A549 treated with dexamethasone at 1 μM for 4 hours (cell line): ENCODE measurements at places on chromosomes 11 and 22. TPM values are rescaled to one million over a fixed set of nuclear protein-coding genes. Genes with fewer than 3 reads are reported as not detected.

TEX54 gene
- not detected in 5 replicates for total RNA-seq

CHADL gene
- not detected in 5 replicates for total RNA-seq

PRSS23 gene
- total RNA-seq, result 350 to 444 TPM (median 402 TPM) in 5 replicates

VSIG2 gene
- total RNA-seq, result not detected in 5 replicates

ZNF280B gene
- 1.4 to 1.9 TPM (median 1.7 TPM) in 5 replicates for total RNA-seq

SEPTIN3 gene
- 0.97 to 1.5 TPM (median 1.2 TPM) in 5 replicates for total RNA-seq

UCP3 gene
- total RNA-seq, result 0.68 to 1.7 TPM (median 1.1 TPM) in 5 replicates

OR56A1 gene
- not detected in 5 replicates for total RNA-seq

OOSP4B gene
- total RNA-seq, result not detected in 5 replicates

DERL3 gene
- total RNA-seq, result 0.35 to 0.88 TPM (median 0.74 TPM) in 5 replicates
